RPMI7951 (cell line): ENCODE measurements at places on chromosomes 13 and 19.

DNA sequence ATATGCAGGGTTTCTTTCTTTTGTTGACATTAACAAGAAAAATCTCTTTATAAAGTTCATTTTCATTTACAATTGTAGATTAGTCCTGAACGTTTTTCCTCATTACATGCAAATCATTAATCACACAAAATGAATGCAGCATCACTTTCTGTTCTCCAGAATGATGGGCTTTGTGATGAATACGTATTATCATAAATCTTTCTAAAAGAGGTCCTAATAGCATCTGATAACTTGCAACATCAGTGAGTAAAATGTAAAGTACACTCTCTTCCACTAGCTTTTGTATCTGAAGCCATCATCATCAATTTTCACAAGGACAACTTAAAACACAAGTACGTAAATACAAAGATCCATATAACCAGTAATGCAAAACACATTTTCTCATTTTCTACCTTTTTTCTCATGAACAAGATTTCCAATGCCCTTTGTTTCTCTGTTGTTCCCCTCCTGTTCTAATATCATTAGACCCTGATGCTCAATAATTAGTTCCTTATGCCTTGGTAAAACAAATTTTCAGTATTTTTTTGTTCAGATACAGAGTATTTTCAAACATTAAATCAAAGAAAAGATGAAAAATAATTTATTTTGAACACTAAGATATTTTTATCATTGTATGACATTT lies 437.4 kb upstream of the MIR17HG start:
- DNase-seq, result no peak

- DNase-seq, result no peak
Observed at GRCh38 chr19:35959040-35959967, 23.1 kb downstream of the LRFN3 start.

GRCh38 chr13:106484537-106485193 lies 50.8 kb downstream of the EFNB2 start:
- DNase-seq, result peak; percentile 52

- DNase-seq, result no peak
Observed at GRCh38 chr13:48486362-48486761, 46.5 kb downstream of the RCBTB2 start.
